ENCODE measurements at places on chromosomes 4 and X.

GRCh38 chr4:140312100-140312499 lies 61.3 kb upstream of the SCOC start:
- DNase-seq = no peak

GRCh38 chr4:130705023-130705422 lies 1609.1 kb downstream of the C4orf33 start:
- DNase-seq = no peak

- DNase-seq = peak; percentile 56
Measured at GRCh38 chrX:85992811-85993229, 54.5 kb downstream of the CHM start.

DNA sequence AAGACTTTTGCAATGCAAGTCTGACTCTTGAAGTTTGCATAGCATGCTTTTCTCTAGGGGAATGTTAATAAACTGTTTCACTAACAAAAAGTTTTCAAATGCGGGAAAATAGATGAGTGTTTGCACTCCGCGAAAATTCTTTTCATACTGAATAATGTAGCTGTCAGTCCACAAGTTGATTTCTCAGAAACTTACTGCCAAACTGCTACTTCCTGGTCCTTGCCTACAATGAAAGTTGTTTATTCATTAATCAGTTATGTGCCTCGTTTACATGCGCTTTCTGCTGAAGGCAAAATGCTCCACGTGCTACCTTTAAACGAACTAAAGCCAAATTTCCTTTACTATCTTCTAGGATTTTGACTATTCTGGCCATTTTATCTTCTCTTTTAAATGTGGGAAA lies 166.2 kb downstream of the MAGEB17 start:
- no peak for DNase-seq

- no peak for DNase-seq
Measured at GRCh38 chrX:104253567-104254441, 929 bp downstream of the ESX1 start.

DNA sequence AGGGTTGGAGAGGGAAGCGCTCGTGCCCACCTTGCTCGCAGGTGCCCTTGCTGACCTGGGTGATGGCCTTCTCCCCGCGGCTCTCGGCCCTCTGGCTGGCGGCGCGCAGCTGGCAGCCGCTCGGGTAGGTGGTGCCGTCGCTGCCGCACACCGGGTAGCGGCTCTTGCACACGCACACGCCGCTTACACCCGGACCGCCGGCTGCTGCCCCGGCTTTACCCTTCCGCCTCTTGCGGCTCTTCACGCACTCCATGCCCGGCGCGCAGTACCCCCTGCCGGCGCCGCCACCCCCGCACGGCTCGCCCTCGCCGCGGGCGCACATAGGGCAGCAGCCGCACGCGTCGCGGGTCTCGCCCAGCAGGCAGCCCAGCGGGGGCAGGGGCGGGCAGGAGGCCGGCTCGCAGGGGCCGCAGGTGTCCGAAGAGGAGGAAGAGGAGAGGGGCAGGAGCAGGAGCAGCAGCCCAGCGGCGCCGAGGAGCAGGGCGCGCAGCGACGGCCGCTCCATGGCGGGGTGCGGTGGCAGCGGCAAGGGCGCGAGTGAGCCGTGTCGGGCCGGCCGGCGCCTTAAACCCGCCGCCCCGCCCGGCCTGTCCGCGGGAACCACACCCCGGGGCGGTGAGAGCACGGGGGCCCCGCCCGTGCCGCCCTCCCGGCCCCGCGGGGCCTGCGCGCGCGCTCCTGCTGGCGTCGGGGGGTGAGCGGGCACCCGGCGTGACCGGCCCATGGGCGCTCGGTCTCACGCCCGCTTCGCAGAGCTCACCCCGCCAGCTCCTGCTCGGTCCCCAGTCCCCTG lies at the start of gene IGFBP7:
IGFBP7 (minus strand) TSS at position 539 of the 793 bp plus-strand sequence; CDS start at position 505, 34 bp downstream.
- peak; percentile 67 for DNase-seq

DNA sequence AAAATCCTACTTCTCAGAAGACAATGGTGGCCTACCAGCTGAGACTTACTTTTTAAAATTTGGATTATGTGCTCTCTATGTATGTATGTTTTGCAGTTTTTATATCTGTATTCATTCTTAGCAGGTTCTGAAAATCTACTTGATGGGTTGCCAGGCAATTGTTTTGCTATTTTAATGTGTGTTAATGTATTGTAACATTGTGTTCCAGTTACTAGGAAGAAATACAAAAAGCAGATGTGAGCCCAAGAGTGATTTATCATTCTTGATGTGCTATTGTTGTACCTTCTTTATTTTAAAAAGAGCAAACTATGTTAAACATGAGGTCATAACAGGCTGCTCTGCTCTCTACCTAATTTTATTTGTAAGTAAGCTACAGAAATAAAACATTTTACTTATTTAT lies 81.9 kb downstream of the REPS2 start:
- DNase-seq = no peak

DNA sequence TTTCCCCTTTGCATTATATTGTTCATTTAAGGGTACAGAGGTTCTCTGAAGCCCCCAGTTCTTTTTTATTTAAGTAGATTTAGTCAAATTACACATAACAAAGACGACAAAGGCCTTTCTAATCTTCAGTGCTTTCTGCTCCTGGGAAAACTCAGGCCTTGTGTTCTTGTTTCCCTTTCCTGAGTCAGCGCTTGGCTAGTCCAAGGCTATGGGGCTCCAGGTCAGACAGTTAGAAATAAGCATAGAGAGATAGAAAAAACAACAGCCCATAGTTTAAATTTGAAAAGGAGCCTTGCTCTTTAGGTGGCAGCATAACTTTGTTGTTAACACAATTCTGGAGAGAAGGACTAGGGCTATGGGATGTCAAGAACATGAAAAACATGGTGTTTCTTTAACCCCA lies 97.3 kb downstream of the PPP1R2C start:
- peak; percentile 49 for DNase-seq

DNA sequence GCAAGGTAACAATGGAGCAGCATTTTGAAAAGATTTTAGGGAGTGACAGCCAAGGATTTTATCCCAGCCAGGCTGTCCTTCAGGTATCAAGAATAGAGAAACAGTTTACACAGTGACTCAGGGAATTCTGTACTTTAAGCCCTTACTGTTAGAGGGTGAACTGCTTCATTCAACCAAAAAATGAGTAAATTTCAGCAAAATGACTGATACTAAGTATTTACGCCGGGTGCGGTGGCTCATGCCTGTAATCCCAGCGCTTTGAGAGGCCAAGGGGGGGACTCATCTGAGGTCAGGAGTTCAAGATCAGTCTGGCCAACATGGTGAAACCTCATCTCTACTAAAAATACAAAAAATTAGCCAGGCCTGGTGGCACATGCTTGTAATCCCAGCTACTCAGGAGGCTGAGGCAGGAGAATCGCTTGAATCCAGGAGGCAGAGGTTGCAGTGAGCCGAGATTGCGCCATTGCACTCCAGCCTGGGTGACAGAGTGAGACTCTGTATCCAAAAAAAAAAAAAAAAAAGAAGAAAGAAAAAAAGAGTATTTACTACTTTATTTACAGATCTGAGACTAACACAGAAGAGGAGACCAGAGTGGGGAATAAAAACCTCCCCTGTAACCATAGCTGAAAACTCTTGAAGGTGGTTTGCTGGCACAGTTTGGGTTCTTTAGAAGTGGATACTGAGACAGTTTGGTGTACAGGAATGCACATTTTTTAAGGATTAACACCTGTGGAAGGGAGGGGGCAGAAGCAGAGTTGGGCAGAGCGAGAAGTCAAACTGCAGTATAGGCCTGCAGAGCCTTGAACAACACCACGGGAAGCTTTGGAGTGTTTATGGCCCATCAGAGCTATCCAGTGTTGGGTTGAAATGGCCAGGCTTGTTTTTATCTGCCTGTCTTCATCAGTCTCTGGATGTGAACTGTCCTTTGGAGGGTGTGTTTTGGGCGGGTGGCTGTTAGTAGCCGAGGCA lies 40.5 kb downstream of the TMEM131L start:
- DNase-seq = no peak

DNA sequence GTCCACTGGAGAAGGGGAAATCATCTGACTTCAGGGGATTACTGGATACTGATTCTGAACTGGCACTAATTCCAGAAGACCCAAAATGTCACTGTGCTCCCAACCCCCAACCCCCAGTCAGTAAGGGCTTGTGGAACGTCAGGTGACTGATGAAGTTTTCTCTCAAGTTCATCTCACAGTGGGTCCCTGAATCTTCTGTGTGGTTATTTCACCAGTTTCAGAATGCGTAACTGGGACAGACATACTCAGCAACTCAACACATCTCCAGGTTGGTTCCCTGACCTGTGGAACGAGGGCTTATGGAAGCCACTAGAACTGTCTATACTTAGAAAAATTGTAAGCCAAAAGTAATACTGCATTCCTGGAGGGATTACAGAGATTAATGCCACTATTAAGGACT lies 45.3 kb downstream of the DDX60L start:
- no peak for DNase-seq

DNA sequence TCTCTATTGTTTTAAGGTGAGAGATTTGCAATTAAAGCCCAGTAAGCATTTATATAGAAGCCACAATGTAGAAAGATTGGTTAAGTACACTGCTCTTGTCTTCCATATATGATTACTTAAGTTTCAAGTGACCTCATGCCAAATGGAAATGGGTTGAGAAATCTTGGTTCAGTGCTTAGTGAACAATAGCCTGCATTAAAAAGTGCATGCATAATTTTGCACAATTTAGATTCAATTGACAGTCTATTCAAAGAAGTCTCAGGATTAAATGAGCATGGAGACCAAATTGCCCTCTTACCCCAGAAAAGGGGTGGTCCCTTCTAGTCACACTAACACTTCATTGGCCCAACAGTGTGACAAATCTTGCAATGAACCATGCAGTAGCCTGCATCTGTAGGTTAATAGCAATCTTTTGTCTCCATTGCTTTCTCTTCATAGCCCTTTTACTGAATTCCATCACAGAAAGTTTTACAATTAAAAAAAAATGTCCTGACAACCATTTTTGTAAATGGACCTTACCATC lies 93.6 kb downstream of the HHIP start:
- DNase-seq = no peak

DNA sequence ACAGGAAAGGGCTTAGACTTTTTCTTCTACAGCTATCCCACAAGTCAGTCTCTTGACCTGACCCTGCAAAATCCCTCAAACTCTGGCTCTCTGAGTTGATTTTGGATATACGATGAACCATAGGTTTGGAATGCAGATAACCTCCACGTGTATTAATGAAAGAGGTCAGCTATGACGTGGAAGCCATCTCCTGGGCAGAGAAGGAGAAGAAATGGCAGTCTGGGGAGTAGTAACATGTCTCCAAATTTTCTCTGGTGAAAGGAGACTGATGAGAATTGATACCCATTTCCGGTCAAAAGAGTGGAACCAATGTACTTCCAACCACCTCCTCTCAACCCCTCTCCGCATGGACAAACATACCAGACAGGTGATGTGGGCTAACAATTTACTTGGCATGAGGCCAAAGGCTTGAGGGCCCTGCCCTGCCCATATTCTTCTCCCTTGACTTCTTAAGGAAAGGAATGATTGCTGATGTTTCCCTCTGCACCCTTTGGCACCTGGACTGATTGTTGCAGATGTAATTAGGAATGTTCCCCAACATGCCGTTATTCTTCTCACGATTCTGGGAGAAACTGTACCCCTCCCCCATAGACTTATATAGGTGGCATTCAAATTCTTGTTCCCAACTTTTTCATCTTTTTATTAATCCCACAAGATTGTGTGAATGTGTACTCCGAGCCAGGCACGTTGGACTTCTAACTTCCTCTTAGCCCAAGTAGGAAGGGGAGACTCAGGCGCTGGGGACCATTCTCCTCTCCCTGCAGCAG lies 580 bp upstream of the PLS3 start:
- peak; percentile 52 for DNase-seq

GRCh38 chrX:130468395-130468923 lies 66.7 kb downstream of the RBMX2 start:
- no peak for DNase-seq

DNA sequence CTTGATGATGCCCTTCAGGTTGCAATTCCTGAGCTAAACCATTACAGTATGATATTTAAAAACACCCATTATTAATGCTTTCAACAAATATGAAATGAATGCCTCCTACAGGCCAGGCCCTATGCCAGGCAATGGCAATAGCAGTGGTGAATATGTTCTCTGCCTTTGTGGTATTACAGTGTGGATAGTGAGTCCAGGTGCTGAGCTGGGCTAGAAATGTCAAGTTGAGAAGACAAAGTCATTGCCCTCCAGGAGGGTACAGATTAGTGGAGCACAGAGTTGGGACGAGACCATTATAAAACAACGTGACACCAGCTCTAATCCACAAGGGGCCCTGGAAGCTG lies 81.9 kb downstream of the RBM47 start:
- DNase-seq = no peak

- DNase-seq = no peak
Measured at GRCh38 chr4:676871-677235, 2.5 kb downstream of the MYL5 start.

DNA sequence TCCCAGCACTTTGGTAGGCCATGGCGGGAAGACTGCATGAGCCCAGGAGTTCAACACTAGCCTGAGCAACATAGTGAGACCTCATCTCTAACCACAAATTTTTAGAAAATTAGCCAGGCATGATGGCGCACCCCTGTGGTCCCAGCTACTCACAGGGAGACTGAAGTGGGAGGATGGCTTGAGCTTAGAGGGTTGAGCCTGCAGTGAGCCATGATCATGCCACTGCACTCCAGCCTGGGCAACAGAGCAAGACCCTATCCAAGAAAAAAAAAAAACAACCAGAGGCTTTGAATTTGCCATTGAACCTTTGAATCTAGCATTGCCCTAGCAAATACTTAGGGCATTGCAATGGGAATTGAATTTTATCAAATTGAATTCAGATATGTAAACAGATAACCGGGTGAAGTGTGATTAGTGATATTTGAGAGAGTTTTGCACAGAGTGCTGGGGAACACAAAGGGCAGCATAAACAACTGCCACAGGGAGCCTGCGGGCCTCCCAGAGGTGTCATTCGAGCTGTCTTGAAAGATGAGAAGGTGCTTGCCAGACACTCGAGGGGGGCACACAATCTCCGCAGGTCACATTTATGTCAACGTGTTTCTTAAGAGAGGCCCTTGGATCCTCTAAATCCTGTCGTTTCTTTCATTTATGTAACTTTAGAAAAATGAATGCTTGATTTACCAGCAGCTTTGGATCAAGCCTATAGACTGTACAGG lies 200.3 kb downstream of the AASDH start:
- DNase-seq = peak; percentile 4

- no peak for DNase-seq
Measured at GRCh38 chr4:153940916-153941315, 152.0 kb upstream of the SFRP2 start.

DNA sequence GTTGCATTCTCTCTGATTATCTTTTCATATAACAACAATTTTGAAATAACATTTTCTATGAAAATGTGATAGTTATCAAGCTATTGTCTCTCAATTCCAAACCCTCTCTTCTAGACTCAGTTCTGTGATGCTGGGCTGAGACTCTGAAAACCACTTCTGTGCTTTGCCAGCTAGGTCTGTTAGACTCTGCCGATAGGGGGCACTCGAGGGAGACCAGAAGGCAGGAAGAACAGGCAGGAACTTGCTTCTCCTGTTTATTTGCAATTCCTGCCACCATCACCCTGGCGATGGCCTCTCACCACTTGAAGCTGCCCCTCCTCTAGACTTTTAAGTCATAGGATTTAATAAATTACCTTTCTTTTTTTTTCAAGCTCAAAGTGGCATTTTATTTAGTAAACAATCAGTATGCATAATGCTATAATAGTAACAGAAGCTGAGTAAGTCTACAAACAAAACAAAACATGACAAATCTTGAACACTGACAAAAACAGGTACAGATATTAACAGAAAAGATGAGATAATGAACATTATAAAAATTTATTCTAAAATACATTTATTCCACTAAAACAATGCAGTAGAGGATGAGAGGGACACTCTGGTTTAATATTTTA lies 49.7 kb downstream of the RASL11B start:
- peak; percentile 88 for DNase-seq

- peak; percentile 68 for DNase-seq
Measured at GRCh38 chr4:74112399-74113105, 13.6 kb upstream of the CXCL2 start.

GRCh38 chr4:138112389-138112788 lies 129.8 kb downstream of the SLC7A11 start:
- DNase-seq = no peak

Data from choroid plexus epithelial cell (primary cell).